ENCODE measurements at places on chromosomes 7 and 10.

- DNase-seq: no peak
Measured at GRCh38 chr10:21927631-21928353, 75.7 kb downstream of the DNAJC1 start.

DNA sequence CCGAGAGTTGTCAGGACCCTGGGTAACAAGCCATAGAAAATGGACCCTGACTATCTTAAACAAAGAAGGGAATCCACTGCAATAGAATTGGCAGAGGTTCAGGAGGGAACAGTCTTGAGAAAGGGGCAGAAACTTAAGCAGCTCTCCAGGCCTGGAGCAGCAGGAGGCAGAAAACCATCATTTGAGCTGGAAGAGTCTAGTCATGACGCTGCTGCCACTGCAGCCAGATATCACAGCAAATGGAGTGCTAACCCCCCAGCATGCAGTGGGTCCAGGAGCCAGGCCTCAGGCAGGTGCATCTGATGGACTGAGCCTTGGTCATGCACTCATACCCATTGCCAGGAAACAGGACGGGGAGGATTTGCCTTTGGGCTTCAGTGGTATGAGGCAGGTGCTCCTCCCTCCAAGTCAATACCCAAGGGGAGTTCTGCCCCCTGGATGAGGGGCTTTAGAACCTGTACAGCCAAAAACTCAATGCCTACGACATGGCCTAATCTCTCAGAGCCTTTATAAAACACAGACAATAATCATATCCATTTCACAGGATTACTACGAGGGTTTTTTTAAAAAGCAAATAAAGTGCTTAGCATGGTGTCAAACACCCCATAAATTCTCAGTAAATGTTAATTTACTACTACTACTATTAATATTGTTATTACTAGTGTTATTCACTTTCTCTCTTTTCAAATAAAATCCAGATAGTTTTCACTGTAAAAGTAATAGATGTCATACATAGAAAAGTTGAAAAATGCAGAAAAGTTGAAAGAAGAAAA is 30.7 kb downstream of the DUSP5 start:
- DNase-seq: no peak

GRCh38 chr7:93957767-93958166 is 36.2 kb downstream of the GNG11 start:
- no peak for DNase-seq

- no peak for DNase-seq
Measured at GRCh38 chr7:71506822-71507221, 374.9 kb downstream of the GALNT17 start.

DNA sequence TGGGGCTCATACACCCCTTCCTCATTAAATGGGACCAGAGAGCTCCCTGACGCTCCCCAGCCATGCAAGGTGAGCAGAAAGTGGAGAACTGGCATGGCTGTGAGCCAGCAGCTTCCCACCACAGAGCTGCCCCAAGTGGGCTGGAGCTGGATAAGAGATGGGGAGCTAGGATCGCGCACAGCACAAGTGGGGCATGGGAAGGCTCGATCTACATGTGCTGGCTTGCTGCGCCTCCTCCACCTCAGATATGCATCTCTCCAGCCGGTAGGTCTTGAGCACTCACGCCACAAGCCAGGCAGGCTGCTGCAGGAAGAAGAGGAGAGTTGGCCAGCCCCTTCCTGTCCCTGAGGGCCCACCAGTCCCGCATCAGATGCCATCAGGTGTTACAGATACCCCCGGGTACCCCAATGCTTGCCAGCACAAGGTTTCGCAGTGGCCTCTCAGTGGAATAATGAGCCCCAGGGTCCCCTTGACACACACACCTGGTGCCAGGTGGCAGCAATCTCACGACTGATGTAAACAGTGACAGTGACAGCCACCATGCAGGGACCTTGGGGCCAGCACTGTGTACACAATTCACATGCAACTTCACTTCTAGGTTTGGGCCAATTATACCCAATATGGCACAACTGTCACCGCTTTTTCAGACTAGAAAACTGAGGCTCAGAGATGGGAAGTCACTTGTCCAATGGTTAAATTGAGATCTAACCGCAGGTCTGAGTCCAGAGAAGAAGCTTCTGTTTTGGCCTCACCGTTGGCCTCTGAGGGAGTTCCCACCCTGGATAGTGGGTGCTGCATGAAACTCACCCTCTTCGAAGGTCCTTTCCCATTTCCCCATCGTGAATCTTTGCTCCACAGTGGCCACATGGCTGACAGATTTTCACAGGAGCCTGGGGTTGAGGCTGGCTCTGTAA is 79.3 kb downstream of the OAT start:
- no peak for DNase-seq

Measured in stimulated activated CD8-positive, alpha-beta memory T cell treated with anti-CD3 and anti-CD28 coated beads, Interleukin-2, amount 100 ng/mL, for 1 hour (primary cell).